Esophagus squamous epithelium (tissue), 5 donors: ENCODE measurements at places on chromosomes 3 and 15.

- no peak for DNase-seq
These were observed 59.3 kb downstream of the PIK3R4 start for GRCh38 chr3:130687327-130687726.

GRCh38 chr15:71800835-71801745 lies 9.3 kb upstream of the NR2E3 start:
- DNase-seq, result no peak

- DNase-seq, result no peak
These were observed 116.8 kb downstream of the TPRG1 start for GRCh38 chr3:189288348-189289235.

- DNase-seq, result no peak
These were observed 35.4 kb upstream of the TCF12 start for GRCh38 chr15:56883088-56883487.

DNA sequence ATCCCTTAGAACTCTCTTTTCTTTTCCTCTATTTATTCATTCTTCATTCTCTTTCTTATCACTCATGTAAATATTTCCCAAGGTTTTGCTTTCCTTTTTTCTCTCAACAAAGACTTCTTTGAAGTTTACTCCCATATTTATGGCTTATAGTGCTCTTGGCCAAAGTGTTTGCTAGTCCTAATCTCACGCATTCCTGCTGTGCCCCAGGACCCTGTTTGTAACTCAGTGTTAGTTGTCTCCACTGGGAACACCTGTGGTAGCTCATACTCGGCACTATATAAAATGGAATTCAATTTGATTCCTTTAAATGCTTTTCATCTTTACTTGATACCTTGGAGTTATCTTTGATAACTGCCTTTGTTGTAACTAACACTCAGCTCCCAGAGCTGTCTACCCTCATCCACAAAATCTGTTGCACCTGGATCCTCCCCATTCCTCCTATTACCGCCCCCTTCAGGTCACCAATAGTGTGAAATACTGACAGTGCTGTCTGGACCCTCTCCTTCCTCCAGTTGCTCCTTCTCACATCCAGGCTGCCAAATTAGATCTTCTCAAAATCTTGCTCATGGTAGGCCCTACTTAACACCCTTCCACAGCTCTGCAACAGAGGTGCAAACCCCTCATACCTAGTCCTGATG lies 76.8 kb downstream of the TIGIT start:
- no peak for DNase-seq

- DNase-seq, result no peak
These were observed 60.4 kb upstream of the LMOD3 start for GRCh38 chr3:69182588-69183316.

GRCh38 chr3:53123953-53124352 lies 6.3 kb downstream of the RFT1 start:
- no peak for DNase-seq
